ENCODE measurements at places on chromosomes 7 and 10. TPM values are rescaled to one million over a fixed set of nuclear protein-coding genes. Genes with fewer than 3 reads are reported as not detected.
A peak's percentile ranks its signal among the peaks of the same experiment; 100 is the strongest.

GRCh38 chr10:32131388-32131787 is 75.2 kb upstream of the KIF5B start:
- DNase-seq: no peak

DNA sequence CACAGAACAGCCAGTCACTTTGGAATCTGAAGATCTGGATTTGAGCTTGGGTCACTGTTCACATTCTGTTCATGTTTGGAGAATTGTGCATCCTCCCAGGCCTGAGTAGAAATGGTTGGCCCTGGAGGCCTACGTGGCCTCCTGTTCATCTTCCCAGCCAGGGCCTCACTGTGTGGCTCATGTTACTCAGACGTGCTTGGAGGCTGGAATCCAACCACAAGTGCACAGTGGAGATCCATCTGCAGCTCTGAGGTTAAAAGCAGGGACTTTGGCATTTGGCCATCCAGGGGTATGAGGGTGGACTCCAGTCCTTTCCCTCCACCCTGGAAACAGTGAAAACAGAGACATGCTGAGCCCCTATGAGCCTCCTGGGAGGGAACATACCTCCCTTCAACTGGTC is 709.0 kb upstream of the IGFBP3 start:
- no peak for DNase-seq

GRCh38 chr10:67221939-67222494 is 296.2 kb downstream of the LRRTM3 start:
- DNase-seq: no peak

Gene GBX1
- polyA plus RNA-seq: 3.1 TPM

- DNase-seq: no peak
Observed at GRCh38 chr10:6907877-6908530, 327.9 kb upstream of the PRKCQ start.

DNA sequence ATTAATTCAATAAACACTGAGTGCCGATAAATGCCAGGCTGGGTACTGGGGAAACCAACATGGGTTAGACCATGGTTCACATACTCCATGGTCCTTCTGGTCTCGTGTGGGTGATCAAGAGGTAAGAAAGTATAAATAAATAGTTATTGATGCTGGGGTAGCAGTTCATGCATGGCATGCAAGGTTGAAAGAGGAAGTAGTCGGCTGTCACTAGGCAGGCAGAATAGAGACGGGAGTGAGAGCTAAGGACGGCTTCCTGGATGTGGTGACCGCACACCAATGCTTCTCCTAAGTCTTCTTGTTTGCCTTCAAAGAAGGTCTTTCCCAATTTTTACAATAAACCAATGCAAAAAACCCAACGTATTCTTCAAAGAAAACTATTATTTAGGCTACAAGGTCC is 208.6 kb downstream of the ADAM12 start:
- DNase-seq: no peak

GRCh38 chr10:111078505-111079185 is 1.8 kb downstream of the ADRA2A start:
- no peak for DNase-seq

DNA sequence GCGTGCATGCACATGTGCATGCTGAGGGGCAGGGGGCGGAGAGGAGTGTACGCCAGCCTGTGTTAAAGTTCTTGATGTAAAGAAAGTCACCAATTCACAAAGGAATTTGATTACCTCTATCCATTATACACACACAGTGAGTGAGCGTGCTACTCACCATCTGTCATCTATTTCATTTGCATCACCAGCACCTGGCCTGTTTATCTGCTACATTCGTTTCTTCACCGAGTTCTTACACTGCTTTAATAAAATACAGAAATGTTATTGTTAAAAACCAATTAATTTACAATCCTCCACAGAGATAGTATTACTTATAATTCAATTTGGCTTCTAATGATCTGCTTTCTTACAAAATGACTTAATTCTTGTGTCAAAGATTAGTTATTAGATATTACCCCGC is 32.6 kb downstream of the NEUROD6 start:
- no peak for DNase-seq

DNA sequence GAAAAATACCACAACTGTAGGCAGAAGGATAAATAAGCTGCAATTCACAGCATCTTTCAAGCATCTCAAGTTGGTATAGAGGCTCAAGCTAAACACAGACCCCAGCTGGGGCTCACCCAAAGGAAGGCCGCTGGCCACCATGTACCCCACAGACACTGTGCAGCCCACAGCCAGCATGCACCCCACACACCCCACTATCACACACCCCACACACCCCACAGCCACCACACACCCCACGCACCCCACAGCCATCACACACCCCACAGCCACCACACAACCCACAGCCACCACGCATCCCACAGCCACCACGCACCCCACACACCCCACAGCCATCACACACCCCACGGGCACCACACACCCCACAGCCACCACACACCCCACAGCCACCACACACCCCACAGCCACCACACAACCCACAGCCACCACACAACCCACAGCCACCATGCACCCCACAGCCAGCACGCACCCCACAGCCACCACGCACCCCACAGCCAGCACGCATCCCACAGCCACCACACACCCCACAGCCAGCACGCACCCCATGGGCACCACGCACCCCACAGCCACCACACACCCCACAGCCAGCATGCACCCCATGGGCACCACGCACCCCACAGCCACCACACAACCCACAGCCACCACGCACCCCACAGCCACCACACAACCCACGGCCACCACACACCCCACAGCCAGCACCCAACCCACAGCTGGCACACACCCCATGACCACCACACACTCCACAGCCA is 214.7 kb downstream of the DNAJB6 start:
- no peak for DNase-seq

GRCh38 chr10:132637477-132638129 is 100.0 kb downstream of the INPP5A start:
- DNase-seq: peak; percentile 62

GRCh38 chr10:89810908-89811525 is 109.6 kb downstream of the KIF20B start:
- no peak for DNase-seq

DNA sequence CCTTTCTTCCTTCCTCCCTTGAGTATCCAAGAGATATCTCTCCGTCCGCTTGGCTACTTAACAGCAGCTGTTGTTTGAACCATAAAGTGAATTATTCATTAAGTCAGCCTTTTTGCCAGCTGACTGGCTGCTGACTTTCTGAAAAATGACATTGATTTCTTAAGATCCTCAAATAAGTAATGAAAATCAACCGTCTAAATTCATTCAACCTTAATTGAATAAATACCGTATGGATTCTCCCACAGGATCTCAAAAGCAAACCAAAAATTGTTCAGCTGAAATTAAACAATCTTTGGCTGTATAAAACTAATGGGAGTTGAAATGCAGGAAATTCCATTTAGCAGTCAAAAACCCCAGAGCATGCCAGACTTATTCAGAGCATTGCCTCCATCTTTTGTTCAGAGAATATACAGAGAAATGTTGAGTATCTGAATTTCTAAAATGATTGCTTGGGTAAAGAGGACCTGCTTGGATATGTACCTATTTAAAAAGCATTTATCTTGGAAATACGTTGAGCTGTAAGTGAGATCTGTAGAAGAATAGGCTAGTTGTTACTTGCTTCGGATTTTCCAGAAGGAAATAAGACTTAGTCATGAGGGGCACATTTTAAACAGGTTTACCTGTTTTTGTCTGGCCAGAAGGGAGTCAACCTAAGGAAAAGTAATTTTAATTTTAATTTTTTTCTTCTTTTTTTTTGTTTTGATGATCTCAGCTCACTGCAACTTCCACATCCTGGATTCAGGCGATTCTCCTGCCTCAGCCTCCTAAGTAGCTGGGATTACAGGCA is 136.2 kb downstream of the PLXDC2 start:
- no peak for DNase-seq

DNA sequence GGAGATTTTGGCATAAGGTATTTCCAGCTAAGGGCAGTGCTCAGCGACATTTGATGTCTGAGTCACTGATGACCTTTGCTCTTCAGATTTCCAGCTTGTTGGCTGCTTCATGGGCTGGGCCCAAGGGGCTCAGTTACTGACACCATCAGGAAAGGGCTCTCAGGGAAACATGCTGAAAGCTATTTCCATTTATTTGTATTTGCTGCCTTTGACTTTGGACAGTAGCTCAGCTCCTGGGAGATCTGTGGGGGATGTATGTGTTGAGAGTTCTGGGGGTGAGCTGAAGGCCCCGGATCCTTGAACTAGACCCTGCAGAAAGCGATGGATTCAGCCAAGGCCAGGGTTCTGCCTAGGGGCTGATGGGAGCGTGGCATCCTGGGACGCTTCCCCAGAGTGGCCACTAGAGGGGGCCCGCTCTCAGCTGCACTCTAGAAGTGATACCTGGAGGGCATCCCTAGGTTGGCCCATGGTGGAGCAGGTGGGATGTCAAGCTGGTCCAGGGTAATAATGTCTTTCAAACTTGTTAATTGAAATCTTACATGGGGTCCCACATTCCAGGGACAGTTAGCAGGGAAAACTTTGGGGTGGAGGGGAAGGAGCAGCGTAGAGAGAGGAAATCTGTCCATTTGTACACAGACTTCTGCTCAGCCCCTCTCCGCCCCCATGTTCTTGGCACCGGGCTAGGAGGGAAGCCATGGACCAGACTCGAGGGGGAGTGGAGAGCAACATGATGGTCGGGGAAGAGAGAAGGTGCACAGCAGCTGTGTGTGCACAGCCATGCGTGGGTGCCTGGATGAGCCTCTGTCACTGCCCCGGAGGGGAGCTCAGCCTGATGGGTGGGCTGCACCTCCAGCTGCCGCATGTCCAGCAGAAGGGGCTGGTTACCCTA is 3.0 kb upstream of the BTBD16 start:
- no peak for DNase-seq

Gene BAMBI
- 2.3 TPM for polyA plus RNA-seq

Gene IL15RA
- 2.2 TPM for polyA plus RNA-seq

DNA sequence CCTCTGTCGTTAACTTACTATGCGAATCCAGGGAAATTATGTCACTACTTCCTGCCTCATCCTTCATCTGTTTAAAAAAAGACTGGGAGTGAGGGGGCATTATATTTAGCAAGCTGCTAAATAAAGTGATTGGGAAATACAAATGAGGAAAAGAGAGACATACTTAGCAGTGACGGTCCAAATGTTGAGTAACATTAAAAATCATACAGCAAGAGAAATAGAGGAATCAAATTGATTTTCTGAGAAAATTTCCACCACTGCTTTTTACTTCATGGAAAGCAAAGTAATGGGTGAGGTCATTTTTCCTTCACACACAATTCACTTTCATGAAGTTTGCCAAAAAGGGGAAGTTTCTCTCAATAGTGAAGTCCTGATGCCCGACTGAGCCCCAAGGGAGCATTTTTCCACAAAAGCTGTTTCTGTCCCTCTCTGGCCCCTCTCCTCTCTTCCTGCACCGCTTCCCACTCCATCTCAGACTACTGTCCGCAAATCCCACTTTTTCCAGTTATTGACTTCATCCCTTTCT is 61.9 kb upstream of the ADO start:
- no peak for DNase-seq

DNA sequence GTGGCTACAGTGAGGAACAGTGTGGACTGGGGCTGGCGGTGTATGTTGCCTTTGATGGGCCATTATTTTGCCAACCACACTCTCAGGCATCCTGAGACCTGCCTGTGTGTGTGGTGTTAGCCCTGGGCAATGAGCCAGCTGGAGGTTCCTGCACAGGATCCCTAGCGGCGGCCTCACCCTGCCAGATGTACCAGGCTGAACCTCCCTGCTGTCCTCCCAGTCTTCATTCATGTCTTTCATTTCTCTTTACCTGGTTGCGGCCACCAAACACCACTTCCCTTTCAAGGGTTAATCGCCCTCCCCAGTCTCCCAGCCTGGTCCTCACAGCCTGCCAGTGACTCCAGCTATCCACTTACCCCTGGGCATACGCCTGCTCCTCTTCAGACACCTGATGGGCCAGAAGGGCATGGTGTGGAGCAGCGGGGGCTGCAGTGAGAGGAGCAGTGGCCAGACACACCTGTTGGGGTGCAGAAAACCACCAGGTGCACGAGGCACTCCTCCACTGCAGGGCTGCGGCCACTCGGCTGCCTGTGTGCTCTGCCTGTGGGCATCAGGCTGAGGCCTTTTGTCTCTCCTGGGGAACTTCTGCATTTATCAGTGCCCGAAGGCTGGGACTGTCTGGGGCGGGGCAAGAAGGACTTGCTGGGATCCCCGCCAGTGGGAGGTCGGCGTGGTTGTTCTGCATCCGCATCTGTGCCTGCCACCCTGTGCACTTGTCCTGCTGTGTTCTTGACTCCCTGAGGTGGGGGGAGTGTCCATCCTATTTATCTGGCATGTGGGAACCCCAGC is 111.6 kb downstream of the ARHGAP22 start:
- no peak for DNase-seq

- DNase-seq: no peak
Observed at GRCh38 chr10:34624323-34625153, 190.6 kb downstream of the PARD3 start.

- DNase-seq: no peak
Observed at GRCh38 chr10:47020471-47020870, 109.2 kb downstream of the PTPN20 start.

GRCh38 chr7:135253851-135254771 is 20.5 kb downstream of the STRA8 start:
- DNase-seq: peak; percentile 32

GRCh38 chr7:28767356-28767755 is 190.8 kb downstream of the TRIL start:
- DNase-seq: no peak

DNA sequence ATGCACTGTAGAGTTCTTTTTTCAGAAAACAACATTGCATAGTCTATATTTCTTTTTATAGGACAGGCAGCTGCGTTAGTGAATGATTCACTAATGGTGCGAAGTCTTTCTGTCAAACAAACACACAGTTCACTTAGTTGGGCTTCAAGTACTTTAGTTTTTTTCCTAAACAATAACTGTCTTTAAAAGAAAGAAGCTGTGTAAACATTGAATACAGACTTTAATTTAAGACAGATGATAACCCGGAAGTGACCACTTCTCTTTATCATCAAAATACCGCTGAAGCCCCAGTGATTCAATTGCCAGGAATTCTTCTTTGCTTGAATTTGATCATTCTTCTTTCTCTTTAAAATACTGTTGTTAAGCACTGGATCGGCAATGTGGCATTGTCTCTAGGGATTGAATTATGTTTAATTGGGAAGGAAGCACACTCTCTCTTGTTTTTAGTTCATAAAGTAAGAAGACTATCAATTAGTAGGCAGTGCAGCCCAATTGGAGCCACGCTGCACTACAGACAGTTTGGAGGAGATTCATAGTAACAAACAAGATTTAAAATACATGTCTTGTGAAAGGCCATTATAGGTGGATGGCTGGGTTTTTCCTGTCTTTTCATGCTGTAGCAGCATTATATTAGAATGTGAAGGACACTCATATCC is 30.4 kb downstream of the CNTNAP2 start:
- peak; percentile 11 for DNase-seq

Gene ACTR3C
- polyA plus RNA-seq: 0.95 TPM

GRCh38 chr7:21253740-21254687 is 173.9 kb upstream of the SP4 start:
- DNase-seq: peak; percentile 31

DNA sequence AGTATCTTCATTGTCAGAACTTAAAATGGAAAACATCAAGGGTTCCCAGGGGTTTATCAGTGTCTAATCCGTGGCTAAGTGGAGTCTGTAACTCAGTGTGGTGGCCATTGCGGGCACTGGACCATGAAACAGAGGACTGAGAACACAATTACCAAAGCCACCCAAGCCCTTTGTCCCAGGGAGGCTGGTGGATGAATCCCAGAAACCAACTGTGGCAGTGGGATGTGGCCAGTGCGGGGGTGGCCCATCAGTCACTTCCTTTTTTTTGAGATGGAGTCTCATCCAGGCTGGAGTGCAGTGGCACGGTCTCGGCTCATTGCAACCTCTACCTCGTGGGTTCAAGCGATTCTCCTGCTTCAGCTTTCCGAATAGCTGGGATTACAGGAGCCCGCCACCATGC is 61.8 kb downstream of the TACC2 start:
- DNase-seq: no peak

Measured in forelimb muscle (tissue), 1 donor.